Lung (tissue), 17 donors: ENCODE measurements at places on chromosomes 6 and 20. TPM values are rescaled to one million over a fixed set of nuclear protein-coding genes. Genes with fewer than 3 reads are reported as not detected.

ALDH5A1 gene
- 11.2 TPM for total RNA-seq

HLA-DQB1 gene
- total RNA-seq = 4.1 TPM

RPS6KA2 gene
- total RNA-seq = 185 TPM

GUCA1A gene
- total RNA-seq = not detected

GJA10 gene
- not detected for total RNA-seq

HSPA1L gene
- 2.3 TPM for total RNA-seq

COL9A1 gene
- 1.7 TPM for total RNA-seq

NEURL2 gene
- 5.8 TPM for total RNA-seq
